RCC 7860 (cell line): ENCODE measurements at places on chromosomes 4 and X.

- DNase-seq: no peak
Observed at GRCh38 chr4:4415107-4415805, 28.4 kb downstream of the NSG1 start.

GRCh38 chr4:89609756-89610155 lies 227.2 kb downstream of the SNCA start:
- no peak for DNase-seq

GRCh38 chrX:141469469-141469868 lies 115.1 kb downstream of the SPANXA1 start:
- DNase-seq: peak; percentile 6

DNA sequence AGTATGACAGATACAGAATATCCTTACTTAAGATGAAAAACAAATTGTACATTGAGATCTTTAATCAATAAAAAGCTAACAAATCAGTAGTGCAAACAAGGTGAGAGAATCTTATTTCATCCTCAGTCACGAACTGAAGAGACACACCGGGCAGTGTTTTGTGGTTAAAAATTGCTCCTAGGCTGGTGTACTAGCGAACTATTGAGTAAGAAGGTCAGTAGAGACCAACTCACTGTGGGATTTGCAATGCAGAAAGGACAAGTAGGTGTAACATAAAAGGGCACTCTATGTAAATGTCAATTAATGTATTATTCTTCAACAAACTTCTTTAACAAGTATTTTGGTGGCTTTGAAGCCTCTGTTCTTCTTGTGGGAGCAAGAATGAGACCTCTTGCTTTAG lies 260.2 kb upstream of the PPARGC1A start:
- no peak for DNase-seq

GRCh38 chr4:55020131-55020530 lies 105.3 kb downstream of the KDR start:
- no peak for DNase-seq
